ENCODE measurements at places on chromosomes 4 and X. TPM values are rescaled to one million over a fixed set of nuclear protein-coding genes. Genes with fewer than 3 reads are reported as not detected.

DNA sequence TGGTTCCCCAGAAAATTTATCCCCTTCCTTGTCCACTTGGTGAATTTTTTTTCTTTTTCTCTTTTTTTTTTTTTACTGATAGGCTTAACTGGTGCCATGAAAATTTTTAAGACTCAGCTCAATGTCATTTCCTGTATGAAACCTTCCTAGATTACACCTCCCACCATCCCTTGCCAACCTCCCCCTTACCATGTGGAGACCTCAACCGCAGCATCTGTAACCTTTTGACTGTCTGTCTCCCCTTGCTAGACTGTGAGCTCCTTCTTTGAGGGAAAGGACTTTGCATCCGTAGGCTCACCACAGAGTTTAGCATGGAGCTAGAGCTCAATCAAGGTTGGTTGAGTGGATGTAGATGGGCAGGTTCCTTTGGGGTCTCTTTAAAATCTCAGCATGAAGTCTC lies 5.2 kb upstream of the PGRMC1 start:
- peaks cover 82% of the 10 kb centered on the region for H3K27me3 ChIP-seq
- H3K36me3 ChIP-seq = no peaks in the 10 kb centered on the region
- peaks cover 16% of the 10 kb centered on the region for H3K4me1 ChIP-seq

Gene RPS6KA6
- not detected for total RNA-seq

Gene SHROOM3
- 15.7 TPM for total RNA-seq

Gene VCX3B
- not detected for total RNA-seq

Gene BBS12
- total RNA-seq = 8.3 TPM
